ENCODE measurements at places on chromosomes 1 and 21.

DNA sequence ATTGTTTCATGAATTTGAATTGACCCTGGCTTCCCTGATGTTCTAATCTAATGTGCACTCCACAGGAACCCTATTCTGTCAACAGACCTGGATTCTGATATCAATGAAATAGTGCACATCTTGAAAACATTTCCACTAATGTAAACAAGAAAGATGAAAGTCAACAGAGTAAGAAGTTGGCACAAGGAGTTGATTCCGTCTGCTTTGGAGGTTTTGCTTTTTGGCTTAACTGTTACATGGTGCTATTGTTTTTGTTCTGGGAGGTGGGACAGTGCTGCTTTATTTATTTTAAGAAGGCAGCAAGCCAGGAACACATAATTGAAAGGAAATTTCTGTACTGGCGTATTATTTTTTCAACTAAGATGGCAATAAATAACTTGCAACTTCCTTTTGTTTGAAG is 73.3 kb downstream of the LEPR start:
- DNase-seq: no peak

DNA sequence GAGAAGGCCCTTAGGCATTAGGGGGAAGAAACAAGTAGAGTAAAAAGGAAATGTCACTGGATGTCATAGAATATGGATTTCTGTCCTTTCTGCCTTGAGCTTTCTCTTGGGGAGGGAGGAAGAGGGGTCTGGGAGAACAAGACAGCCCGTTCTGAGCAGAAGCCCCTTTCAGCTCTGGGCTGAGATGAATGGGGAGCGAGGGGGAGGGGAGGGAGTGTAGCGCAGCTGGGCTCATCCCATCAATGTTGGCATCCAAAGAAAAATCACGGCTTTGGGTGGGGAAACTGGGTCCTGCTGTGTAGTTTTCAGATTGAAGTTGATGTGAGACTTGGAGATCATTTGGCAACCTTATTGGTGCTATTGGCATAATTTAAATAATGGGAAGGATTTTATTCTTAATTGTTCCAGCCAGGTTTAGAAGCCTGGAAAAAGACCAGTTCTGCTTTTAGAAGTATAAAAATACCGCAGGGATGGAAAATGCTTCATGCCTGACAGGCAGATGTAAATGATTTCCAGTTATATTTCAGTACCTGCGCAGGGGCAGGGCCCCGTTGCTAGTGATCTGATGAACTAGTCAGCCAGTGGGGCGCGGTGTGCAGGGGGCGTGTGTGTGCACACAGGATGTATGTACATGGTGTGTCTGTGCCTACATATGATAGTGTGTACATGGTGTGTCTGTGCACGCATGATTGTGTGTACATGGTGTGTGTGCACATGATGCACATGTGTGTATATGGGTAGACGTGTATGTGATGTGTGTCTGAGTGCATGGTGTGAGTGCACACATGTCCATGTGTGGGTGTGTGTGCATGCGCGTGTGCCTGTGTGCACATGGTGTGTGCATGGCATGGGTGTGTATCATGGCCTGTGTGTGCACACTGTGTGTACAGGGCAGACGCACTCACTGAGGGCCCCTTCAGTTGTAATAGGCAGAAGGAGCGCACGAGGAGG is 36.0 kb downstream of the ABCG1 start:
- no peak for DNase-seq

DNA sequence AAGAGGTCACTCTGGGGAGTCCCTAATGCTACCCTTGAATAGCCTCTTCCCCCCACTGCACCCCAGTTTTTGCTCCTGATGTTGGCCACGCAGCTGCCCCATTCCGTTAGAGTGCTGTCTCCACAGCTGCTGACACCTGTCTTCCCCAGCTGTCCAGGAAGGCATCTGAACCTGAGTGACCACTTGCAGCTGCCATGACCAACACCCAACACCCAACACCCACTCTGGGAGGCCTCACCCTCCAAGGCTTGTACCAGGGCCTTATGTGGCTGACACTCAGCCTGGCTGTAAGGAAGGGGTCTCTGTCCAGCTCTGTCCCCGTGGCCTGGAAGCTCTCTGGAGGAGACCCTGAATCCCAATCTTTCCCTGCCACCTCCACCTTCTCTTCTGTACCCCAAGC is 26.7 kb upstream of the LDLRAP1 start:
- DNase-seq: no peak

- DNase-seq: no peak
Observed at GRCh38 chr1:231188072-231188471, 26.2 kb downstream of the TRIM67 start.

- DNase-seq: no peak
Observed at GRCh38 chr1:7538849-7539768, 232.0 kb upstream of the VAMP3 start.

DNA sequence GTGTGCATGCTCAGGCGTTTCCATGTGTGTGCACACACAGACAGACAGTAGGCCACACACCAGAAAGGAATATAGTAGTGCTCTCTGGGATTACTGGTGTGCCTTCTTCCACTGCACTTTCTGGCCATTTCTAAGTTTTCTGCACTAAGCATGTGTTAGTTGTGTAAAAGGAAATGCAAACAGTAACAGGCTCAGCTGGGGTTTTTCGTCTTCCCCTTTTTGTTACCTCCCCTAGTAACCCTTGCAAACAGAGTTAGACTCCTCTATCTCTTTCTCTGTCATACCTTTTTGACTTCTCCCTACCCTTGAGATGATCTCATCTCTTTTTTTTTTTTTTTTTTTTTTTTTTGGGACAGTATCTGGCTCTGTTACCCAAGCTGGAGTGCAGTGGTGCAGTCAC is 196.3 kb downstream of the SDCCAG8 start:
- DNase-seq: no peak

GRCh38 chr1:81071969-81072753 is 728.6 kb upstream of the ADGRL2 start:
- DNase-seq: no peak

DNA sequence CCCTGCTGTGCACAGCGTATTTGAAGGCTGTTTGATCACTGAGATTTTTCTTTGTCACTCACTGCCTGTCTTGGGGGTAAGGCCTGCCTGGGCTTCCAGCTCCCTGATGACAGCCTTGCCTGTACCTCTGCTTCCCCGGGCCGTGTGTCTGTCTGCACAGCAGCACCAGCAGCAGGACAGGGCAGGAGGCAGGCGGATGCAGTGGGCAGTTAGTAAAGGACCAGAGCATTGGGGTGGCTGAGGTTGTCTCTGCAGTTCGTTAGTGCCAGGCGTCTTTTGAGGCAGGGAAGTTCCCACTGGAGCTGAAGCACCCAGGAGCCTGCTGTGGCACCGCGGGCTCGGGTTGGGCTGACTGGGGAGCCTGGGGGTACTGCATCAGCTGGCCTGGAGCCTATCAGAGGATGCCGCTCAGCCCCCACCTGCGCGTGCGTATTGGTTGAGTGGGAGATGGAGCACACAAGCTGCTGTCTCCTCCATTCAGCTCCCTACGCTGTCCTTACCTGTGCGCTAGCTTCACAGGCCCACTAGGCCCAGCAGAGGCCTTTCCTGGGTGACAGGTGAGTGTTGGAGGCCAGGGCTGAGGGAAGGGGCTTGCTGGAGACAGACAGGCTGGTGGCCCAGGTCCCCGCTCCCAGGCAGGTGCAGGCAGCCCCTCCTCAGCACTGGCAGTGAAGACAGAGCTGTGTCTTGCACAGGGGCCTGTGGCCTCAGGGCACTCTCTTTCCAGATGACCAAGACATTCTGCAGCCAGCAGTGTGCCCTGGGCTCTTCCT is 28.2 kb downstream of the SNAP47 start:
- no peak for DNase-seq
